Stimulated activated CD8-positive, alpha-beta memory T cell treated with anti-CD3 and anti-CD28 coated beads, Interleukin-7, amount 100 ng/mL, for 4 hours (primary cell): ENCODE measurements at places on chromosomes 12 and 14.
A peak's percentile ranks its signal among the peaks of the same experiment; 100 is the strongest.

DNA sequence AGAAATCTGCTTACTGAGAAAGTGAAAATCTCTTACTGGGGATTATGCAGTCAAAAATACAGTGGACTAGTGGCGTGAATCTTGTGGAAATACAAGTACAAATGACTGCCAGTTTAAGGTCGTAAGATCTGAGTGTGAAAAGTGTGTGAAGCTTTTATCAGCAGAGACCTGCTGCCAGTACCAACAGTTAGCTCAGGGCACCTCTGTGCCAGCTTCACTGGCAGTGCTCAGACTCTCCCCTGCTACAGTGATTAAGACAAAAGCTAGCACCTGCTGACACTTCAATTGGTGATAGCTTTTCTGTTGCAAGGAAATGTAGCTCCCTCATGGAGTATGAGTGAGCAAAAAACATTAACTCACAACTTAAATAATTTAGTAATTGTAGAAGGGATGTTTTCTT is 185.1 kb downstream of the ANO6 start:
- DNase-seq = no peak

- DNase-seq = no peak
These were observed 69.8 kb upstream of the IFNG-AS1 start for GRCh38 chr12:67919406-67919805.

GRCh38 chr14:90777830-90778485 is 38.3 kb downstream of the TTC7B start:
- DNase-seq = no peak

- no peak for DNase-seq
These were observed 26.1 kb upstream of the APOLD1 start for GRCh38 chr12:12759234-12759915.

- DNase-seq = no peak
These were observed 27.9 kb upstream of the DEGS2 start for GRCh38 chr14:100187247-100187833.

DNA sequence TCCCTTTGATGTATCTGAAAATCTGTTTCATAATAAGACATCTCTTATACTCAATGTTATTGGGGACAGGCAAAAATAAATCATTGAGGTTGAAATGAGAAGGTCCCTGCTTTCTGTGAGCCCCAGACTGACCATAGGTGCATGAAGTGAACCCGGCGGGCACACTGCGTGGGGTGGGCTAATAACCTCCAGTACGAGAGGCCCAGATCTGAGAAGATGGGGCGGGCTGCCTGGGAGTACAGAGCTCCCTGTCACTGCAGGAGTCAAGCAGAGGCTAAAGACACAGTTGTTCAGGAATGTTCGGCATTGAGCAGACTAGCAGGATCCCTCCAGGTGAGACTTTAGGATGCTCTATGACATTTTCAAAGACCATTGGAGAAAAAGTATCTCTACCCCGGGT is 244.6 kb downstream of the CHST11 start:
- DNase-seq = no peak

DNA sequence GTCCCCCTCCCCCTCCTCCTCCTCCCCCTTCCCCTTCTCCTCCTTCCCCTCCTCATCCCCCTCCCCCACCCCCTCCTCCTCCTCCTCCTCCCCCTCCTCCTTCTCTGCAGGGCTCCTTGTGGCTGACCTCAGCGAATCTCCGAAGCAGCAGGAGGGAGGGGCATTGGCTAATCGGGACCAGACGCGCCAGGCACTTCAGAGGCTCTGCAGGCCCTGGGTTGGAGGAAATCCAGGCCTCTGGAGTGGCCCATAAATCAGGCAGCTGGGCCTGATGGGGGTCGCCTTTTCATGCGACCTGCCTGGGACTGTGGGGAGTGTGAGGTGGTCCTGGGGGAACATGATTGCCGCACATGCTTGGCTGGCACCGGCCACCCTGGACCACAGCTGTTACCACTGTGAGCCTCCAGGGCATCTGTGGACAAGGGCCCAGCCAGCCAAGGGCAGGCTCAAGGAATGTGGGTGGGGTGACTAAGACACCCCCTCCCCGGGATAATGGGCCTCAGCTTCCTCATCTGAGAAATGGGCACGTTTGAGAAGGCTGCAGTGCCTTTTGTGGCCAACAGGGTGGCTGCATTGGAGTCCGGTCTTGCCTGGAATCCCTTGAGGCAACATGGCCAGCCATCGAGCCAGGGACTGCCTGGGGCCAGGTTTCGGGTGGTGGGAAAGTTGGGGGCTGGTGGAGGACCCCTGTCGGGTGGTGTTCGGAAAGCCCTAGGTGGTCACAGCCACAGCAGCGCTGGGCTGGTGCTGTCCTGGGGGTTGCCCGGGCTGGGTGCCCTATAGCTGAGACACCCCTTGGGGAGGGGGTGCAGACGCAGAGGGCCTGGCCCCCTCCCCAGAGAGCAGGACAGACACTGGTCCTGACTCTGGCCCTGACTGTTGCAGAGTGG is 12.0 kb downstream of the KIF26A start:
- no peak for DNase-seq

DNA sequence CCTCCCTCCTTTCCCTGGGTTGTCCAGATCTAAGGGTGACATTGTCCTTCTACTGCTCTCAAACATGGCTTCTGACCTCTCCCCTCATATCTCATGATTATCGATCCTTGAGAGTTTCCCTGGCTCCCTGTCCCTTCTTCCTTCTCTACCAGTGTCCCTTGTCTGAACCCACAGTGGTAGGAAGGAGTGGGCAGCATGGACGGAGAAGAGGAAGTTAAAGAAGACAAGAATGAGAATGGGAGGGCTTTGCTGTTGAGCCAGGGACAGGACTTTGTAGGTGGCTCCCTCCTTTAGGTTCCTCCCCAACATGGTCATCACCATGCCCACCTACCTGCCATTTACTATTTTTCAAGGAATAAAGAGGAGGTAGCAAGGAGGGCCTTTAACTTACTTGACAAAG is 166.7 kb downstream of the TMEM117 start:
- DNase-seq = no peak

- peak; percentile 10 for DNase-seq
These were observed 27.6 kb downstream of the BICD1 start for GRCh38 chr12:32134101-32134888.

- DNase-seq = no peak
These were observed 212.9 kb upstream of the HMGA2 start for GRCh38 chr12:65611396-65611795.

- DNase-seq = no peak
These were observed at the start of gene PDE3A for GRCh38 chr12:20368114-20368650. PDE3A (plus strand) TSS chr12:20368537; CDS start chr12:20369285, 748 bp downstream.

GRCh38 chr12:101746196-101746595 is 6.9 kb upstream of the SYCP3 start:
- no peak for DNase-seq

DNA sequence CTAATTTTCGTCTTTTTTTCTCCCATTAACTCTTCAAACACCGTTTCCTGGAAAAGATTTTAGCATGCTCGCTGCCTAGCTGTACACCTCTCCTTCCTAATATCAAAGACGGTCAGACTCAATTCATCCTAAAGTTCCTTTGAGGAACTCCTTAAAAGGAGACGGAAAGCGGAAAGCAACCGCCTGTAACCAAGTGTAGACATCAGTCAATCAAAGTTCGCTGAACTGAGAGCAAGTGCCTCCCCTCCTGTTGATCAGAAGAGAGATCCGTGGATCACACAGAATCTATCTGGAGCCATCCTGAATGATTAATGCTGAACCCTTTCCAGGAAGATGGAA is 412 bp upstream of the TEP1 start:
- DNase-seq = no peak

- no peak for DNase-seq
These were observed 25.9 kb downstream of the NOC4L start for GRCh38 chr12:132170094-132170636.

- DNase-seq = no peak
These were observed 35.1 kb downstream of the TRPV4 start for GRCh38 chr12:109797905-109798669.

GRCh38 chr12:98819821-98820404 is 174.8 kb downstream of the APAF1 start:
- no peak for DNase-seq

DNA sequence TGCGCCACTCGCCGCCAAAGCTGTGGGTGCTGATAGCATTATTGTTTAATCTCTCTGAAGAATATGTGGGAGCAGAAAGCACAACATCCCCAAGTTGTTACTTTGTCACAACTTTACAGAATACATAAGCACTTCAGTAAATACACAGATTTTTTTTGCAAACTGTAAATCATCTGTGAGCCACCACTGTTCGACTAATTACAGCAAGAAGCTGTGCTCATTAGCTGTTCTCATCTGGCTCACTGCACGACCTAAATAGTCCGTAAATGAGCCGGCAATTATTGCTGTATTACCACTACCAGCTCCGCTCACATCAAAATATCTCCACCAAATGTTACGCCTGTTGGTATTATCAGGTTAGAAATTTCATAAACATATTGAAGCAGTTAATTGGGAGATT is 228.9 kb upstream of the PRKD1 start:
- DNase-seq = no peak

DNA sequence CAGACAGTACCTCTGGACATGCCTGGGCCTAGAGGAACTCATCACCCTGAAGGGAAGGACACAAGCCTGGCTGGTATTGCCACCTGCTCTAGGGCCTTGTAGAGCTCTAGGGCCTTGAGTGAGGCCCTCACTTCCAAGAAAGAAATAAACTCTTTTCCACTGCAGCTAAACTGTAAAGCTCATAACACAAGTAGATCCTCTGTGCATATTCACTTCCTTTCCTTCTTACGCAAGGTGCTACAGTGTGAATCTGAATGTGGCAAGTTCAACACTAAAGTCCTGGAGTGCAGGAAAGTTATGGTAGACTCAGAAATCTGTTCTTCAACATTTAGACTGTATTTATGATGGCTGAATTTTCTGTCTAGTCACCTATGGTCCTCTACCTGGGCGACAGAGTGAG is 14.5 kb downstream of the RNASE3 start:
- no peak for DNase-seq

- no peak for DNase-seq
These were observed 696 bp downstream of the RPL36AL start for GRCh38 chr14:49619730-49620129.

GRCh38 chr14:52080158-52080800 is 11.4 kb upstream of the NID2 start:
- DNase-seq = no peak

DNA sequence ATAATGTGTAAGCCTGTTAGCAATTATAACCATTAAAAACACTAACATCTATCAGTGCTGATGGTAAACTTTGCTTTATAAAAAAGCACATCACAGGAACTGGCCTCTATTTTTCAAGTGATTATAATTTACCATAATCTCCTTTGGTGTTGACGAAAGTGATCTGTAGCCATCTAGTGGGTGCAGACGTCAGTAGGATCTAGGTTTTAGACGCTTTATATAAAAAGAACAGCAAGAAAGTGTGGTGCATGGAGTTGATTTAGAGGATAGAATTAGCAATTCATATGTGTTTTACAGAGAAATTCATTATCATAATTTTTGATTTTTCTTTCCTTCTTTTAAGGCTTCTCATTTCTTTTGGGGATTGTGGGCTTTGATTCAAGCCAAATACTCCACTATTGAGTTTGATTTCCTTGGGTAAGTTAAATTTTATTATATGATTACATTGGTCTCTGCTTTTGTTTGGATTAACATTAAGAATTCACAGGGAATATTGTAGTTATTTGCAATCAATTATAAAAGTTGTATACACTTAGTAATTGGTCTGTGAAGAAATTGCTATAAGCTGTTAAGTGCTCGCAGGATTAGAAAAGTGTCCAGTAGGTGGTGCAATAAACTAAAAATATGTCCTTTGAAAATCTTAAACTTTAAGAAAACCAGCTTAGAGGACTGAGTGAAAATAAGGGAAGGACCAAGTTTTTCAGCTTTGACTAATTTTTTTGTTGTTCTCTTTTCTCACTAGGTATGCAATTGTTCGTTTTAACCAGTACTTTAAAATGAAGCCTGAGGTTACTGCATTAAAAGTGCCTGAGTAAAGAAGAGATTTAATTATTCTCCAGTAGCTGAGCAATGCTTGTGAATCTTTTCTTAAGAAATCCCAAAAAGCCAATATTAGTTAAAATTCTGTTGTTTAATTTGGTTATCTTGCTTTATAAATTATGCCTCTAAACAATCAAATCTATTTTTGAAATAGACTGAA is 59.5 kb downstream of the ETNK1 start:
- DNase-seq = no peak

DNA sequence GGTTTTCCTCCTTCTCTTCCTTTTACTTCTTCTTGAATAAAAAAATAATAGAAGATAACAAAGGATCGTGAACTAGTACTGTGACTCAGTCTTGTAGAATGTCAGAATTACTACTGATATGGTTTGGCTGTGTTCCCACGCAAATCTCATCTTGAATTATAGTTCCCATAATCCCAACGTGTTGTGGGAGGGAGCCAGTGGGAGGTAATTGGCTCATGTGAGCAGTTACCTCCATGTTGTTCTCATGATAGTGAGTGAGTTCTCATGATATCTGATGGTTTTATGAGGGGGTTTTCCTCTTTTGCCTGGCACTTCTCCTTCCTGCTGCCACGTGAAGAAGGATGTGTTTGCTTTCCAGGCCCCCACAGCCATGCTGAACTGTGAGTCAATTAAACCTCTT is 549.6 kb downstream of the DIO2 start:
- no peak for DNase-seq

DNA sequence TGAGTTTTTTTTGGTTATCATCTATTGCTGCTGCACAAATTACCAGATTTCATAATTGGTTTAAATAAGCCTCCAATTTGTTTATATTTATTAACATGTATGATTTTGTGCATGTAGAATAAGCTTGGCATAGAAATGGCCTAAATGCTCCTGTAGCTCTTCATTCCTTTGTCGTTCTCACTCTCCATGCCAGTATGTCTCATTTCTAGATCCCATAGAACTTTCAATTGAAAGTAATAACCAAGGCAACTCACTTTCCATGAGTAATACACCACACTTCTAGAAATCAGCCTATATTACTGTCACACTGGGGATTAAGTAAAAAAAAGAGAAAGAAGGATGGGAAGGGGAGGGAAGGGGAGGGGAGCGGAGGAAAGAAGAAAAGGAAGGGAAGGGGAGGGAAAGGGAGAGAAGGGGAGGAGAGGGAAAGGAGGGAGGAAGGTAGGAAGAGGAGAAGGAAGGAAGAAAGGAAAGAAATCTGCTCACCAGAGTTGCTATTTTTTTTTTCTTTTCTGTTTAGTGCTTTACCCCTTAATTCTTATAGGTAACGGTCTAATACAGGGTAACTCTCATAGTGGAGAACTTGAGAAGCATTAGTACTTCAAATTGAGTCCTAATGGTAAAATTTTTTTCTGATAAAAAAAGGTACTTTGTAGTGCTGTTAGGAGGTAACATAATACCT is 45.6 kb downstream of the MDM2 start:
- no peak for DNase-seq
